ENCODE measurements at places on chromosomes 2 and 18.
A peak's percentile ranks its signal among the peaks of the same experiment; 100 is the strongest.

- DNase-seq: peak; percentile 75
These were observed 40.0 kb downstream of the GKN2 start for GRCh38 chr2:68912732-68913131.

DNA sequence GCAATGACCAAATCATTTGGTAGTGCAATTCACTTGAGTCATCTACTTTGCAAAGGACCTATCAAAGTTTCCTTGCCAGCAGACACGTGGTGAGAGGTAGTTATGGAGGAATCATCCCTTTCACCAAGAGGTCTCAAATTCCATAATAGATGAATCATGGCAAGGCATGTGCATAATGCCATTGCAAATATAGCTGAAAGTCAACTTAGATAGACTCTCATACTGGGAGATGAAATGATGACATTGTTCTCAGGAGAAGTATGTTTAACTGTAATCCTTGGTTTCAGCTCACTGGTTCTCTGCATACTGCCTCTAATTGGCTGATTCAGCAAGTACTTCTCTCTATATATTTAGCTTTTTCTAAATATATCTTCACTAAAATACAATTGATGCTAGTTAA is 57.2 kb downstream of the CALCRL start:
- no peak for DNase-seq

DNA sequence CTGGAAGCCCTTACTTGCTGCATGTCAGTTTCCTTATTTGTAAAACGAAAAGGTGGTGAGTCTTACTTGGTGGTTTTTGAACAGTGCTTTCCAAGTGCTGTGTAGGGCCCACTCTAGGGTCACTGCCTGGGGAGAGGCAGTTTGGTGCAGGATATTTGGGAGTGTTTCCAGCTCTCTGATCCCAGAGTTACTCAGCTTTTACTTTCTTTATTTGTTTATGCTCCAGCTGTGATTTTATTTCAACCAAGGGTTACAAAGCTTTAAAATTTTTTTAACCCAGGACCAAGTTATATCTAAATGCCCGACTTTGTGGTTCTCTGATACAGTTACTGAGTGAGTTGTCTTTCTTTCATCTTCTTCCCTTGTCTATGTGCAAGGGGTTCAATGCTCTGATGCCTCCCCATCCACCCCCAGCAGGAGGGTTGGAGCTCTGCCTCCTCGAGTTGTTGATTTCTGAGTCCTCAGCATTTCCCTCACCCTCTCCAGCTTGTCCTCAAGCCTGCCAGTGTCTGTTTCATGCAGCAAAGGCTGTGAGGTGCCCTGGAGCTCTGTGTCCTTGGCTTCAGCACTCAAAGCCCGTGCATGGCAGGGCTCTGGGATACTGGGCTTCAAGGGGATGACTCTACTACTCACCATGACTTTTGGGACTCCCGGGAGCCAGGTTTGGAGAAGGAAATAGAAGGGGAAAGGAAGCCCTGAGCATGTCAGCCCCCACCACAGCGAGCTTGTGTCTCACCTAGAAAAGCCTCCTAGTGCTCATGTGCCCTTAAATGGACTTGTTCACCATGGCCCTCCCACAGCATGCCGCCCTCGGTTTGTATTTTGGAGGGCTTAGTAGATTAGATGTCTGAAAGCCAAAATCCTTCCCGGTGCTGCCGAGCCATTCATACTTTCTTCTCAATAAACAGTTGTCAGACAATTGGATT is 236.8 kb downstream of the SETBP1 start:
- no peak for DNase-seq

- DNase-seq: no peak
These were observed 68.0 kb downstream of the NPAS2 start for GRCh38 chr2:100887713-100888495.

GRCh38 chr2:1929962-1930361 is 185.6 kb upstream of the PXDN start:
- DNase-seq: no peak

DNA sequence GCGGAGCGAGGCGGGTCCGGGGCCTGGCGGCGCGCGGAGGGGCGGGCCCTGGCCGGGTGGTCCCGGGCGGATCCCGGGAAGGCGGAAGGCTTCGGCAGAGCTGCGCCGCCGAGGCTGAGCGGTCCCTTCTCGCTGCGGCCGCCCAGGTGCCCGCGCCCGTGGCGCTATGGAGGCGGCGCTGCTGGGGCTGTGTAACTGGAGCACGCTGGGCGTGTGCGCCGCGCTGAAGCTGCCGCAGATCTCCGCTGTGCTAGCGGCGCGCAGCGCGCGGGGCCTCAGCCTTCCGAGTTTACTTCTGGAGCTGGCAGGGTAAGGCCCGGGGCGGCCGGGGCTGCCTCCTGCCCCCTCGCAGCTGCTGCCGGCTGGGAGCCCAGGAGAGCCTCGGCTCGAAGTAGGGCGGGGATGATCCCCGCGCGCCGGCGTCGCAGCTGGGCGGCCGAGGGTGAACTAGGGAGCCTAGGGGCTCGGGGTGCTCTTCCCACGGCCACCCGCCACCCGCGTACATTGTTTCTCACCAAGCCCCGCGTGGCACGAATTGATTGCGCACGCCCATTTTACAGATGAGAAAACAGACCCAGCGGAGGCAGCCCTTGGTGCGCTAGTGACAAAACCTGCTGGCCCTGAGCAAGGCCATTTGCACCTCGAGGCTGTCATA is at the start of gene SLC66A3:
SLC66A3 (plus strand) TSS at position 87 of the 655 bp plus-strand sequence; CDS start at position 167, 80 bp downstream.
- DNase-seq: peak; percentile 78

Measured in activated CD8-positive, alpha-beta T cell treated with anti-CD3 and anti-CD28 coated beads for 36 hours (primary cell).